ENCODE measurements at places on chromosomes 7 and 10.
A peak's percentile ranks its signal among the peaks of the same experiment; 100 is the strongest.

DNA sequence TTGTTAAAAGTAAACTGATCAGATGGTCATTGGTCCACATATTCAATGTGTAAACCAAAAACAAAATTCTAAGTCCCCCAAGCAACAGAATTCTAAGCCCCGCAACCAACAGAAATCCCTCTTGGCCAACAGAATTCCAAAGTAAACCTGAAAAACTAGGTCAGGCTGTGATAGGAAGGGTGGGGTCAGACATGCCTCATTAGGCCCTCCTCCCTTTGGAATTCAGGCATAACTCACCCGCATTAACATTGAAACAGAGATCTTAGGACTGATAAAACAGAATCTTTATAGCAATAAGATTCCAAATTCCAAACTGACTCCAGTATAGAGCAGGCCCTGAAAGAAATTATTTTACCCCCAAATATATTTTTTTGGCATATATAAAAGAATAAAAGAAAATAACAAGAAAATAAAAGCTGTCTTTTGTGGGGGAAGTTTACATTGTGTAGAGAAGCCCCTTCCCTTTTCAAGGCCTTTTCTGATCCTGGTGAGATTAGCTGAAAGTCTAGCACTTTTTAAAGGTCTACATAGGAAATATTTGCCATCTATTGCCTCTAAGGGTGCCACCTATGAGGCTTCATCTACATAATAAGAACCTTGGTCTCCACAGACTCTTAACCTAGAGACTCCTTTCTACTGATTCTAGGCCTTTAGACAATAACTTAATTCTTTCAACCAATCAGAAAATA, 30.5 kb downstream of the GNAT3 start:
- no peaks in the 10 kb centered on the region for H3K36me3 ChIP-seq
- H3K27me3 ChIP-seq, result no peaks in the 10 kb centered on the region
- H3K27ac ChIP-seq, result no peak overlapping the region
- no peak for DNase-seq

DNA sequence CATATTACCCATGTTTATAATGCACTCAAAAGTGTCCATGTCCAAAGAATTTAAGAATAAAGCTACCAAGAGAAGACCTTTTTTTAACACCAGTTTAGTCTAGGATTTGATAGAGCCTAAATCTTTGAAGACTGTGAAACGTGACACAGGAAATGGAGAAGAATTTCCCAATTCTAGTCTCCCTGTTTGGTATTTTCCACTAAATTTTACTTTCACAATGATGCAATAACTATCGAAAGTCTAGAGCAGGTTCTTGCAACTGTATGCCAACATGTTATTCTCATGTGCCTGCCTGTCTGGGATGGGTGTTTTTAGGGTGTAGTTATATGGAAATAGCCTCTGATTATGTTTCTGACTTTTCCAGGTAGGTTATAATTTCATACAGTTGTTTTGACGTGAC, 6.9 kb upstream of the MXI1 start:
- H3K27ac ChIP-seq, result no peak overlapping the region
- no peaks in the 10 kb centered on the region for H3K36me3 ChIP-seq
- DNase-seq, result no peak
- no peak overlapping the region for H3K4me3 ChIP-seq
- H3K27me3 ChIP-seq, result peaks cover 16% of the 10 kb centered on the region

- H3K36me3 ChIP-seq, result no peaks in the 10 kb centered on the region
- no peak for DNase-seq
- H3K4me1 ChIP-seq, result peaks cover 26% of the 10 kb centered on the region
- no peak overlapping the region for H3K4me3 ChIP-seq
- no peaks in the 10 kb centered on the region for H3K27me3 ChIP-seq
Observed at GRCh38 chr10:69813632-69814031, 11.9 kb downstream of the COL13A1 start.

DNA sequence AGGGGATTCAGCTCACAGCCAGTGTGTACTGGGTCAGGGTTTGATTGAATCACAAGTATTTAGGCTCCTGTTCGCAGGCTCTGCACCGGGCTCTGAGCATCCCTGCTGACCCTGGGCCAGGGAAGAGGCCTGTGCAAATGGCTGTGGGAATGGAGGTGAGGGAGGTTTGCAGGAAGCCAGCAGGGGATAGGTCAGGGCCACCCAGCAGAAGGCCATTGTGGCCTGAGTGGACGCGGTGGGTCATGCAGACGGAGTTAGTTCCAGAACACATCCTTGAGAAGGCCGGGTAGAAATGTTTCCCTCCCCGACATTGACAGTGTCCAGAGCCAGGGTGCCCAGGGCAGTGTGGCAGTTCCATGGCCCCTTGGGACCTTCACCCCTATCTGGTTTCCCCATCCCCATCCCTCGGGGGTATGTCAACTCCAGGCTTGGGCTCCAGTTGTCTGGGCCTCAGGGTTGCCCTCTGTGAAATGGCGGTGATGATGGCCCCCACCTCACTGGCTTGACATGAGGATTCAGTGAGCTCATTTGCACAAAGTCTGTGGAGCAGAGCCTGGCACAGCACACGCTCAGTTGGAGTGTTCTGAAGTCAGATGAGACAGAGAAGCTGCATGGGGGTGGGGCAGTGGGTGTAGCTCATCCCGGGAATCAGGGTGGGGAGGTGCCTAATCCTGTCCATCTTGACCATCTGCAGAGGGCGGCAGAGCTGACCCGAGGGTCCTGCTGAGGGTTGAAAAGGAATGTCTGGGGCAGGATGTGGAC, 107.6 kb downstream of the ADCY1 start:
- H3K27me3 ChIP-seq, result peaks cover 42% of the 10 kb centered on the region
- H3K27ac ChIP-seq, result no peak overlapping the region
- no peak for DNase-seq
- no peak overlapping the region for H3K4me3 ChIP-seq

- no peaks in the 10 kb centered on the region for H3K4me1 ChIP-seq
- no peak overlapping the region for H3K27ac ChIP-seq
- no peak overlapping the region for H3K4me3 ChIP-seq
- H3K27me3 ChIP-seq, result peaks cover 20% of the 10 kb centered on the region
- DNase-seq, result no peak
Observed at GRCh38 chr10:125513429-125514182, 169.4 kb downstream of the TEX36 start.

DNA sequence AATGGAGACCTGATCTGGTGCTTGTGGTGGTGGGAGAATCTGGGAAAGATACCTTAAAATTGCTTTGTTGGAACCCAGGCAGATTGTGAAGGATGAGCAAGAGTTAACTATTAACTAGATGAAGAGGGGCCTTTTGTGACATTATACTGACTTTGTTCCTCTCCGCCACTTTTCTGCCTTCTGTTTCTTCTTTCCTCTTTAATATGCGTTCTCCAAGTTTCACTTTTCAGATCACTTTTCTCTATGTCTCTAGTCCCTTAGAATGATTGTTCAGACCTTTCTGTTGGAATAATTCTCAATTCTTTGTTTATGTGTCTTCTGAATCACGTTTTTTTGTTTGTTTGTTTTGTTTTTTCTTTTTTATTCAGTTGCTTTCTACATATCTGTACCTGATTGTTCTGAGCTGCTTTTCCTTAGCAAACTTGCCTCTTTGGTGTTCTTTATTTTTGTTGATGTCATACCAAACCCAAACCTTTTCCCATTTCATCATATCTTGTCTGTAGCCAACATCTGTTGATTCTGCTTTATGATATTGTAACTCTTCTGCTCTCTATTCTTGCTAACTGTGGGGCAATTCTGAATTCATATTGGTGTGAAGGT, 2.8 kb downstream of the BMPR1A start:
- no peak for DNase-seq
- H3K36me3 ChIP-seq, result no peaks in the 10 kb centered on the region
- H3K4me1 ChIP-seq, result peaks cover 31% of the 10 kb centered on the region

DNA sequence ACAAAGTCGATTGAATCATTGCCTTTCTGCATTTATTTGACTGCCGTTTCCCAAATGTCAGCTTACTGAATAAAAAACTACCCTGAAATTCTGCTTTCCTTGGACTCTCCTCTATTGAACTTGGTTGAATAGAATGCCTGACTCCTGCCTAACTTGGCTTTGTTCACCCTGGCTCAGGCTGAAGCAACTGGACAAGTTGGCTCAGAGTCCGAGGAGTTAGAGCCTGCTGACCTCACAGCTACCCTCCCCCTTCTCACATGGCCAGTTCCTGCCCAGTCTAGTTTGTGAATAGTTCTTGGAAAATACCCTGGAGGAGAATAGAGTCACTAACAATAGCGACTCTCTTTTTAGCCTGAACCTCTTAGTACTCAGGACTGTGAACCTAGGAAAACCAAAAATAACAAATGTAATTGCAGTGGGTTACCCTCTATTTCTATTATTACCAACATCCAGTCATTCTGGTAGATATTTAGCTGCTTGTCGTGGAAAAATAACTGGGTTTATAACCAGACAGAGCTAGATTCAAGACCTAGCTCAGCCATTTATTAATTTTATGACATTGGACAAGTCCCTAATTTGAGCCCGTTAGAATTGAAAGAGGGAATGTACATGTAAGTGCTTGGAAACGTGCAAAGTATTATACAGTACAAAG, 17.3 kb upstream of the NRBF2 start:
- H3K27me3 ChIP-seq, result peaks cover 3% of the 10 kb centered on the region
- H3K27ac ChIP-seq, result no peak overlapping the region
- H3K4me1 ChIP-seq, result no peaks in the 10 kb centered on the region
- no peak for DNase-seq

GRCh38 chr7:121480058-121480457, 84.0 kb upstream of the FAM3C start:
- H3K4me3 ChIP-seq, result no peak overlapping the region
- H3K27me3 ChIP-seq, result no peaks in the 10 kb centered on the region
- H3K4me1 ChIP-seq, result no peaks in the 10 kb centered on the region
- no peak overlapping the region for H3K27ac ChIP-seq
- H3K36me3 ChIP-seq, result no peaks in the 10 kb centered on the region
- DNase-seq, result no peak

DNA sequence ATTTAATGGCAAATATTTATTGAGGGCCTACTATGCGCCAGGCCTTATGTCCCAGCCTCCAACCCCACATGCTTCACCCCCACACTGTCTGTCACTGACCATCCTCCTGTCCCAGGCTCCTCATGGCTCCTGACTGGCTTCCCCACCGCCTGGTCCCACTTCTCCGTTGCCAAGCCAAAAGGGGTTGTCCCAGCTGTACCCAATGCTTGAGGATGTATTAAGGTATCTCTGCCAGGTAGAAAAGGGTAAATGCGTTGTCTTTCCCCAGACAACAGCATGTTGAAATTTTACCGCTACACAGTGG, 168.8 kb upstream of the FRMD4A start:
- peak overlapping the region; percentile 88 for H3K27ac ChIP-seq
- no peak for DNase-seq
- no peaks in the 10 kb centered on the region for H3K36me3 ChIP-seq
- no peak overlapping the region for H3K4me3 ChIP-seq
- H3K27me3 ChIP-seq, result no peaks in the 10 kb centered on the region

GRCh38 chr7:73738220-73738611, 386 bp downstream of the ABHD11 start:
- peaks cover 5% of the 10 kb centered on the region for H3K4me1 ChIP-seq
- peak overlapping the region; percentile 76 for H3K27ac ChIP-seq
- H3K27me3 ChIP-seq, result no peaks in the 10 kb centered on the region
- no peaks in the 10 kb centered on the region for H3K36me3 ChIP-seq

DNA sequence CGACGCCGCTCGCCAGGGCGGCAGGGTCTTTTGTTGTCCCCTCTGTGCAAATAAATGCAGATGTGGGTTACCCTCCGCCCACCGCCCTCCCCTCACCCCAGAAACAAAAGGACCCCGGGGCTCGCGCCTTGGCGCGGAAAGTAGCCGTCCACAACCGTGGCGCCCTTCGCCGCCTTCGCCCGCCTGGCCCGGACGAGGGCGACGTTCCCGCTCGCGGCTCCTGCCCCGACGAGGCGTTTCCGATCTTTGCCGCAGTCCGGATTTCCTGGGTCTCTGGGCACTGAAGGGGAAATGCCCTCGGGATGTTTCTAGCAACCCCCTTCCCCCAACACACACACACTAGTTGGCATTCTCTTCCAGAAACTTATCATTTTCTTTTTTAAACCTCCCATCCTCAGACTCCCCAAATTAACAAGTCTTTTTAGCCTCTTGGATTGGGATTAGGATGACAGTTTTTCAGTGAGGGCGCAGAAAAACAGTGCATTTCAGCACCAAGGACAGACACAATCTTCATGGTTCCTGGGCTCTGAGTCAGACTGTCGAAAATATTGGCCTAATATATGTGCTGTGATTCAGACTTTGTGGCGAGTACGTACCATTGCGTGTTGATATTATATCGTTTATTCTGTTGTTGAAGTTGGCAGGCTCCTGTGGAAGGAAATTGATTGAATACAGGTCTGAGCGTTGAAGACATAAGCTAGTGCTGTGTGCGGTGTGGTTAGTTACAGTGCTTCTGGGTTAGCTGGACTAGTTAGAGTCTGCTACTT, 771 bp downstream of the PHYHIPL start:
- H3K27ac ChIP-seq, result no peak overlapping the region
- no peaks in the 10 kb centered on the region for H3K36me3 ChIP-seq
- H3K4me3 ChIP-seq, result no peak overlapping the region
- H3K27me3 ChIP-seq, result peaks cover 18% of the 10 kb centered on the region
- no peaks in the 10 kb centered on the region for H3K4me1 ChIP-seq
- DNase-seq, result no peak

GRCh38 chr7:26101361-26102151, 50.4 kb upstream of the NFE2L3 start:
- no peak for DNase-seq
- H3K36me3 ChIP-seq, result no peaks in the 10 kb centered on the region
- peak overlapping the region; percentile 93 for H3K27ac ChIP-seq
- peak overlapping the region; percentile 85 for H3K4me3 ChIP-seq

- peak overlapping the region; percentile 39 for H3K4me3 ChIP-seq
- no peaks in the 10 kb centered on the region for H3K36me3 ChIP-seq
- DNase-seq, result no peak
- no peak overlapping the region for H3K27ac ChIP-seq
- H3K4me1 ChIP-seq, result peaks cover 9% of the 10 kb centered on the region
Observed at GRCh38 chr7:37916017-37916672, 472 bp downstream of the SFRP4 start.

GRCh38 chr7:138276891-138277290, 183.2 kb upstream of the TRIM24 start:
- DNase-seq, result no peak
- no peaks in the 10 kb centered on the region for H3K36me3 ChIP-seq
- no peak overlapping the region for H3K4me3 ChIP-seq
- H3K27ac ChIP-seq, result no peak overlapping the region

- peaks cover 42% of the 10 kb centered on the region for H3K27me3 ChIP-seq
- no peak overlapping the region for H3K27ac ChIP-seq
- peaks cover 10% of the 10 kb centered on the region for H3K4me1 ChIP-seq
- peak overlapping the region; percentile 72 for H3K4me3 ChIP-seq
- no peaks in the 10 kb centered on the region for H3K36me3 ChIP-seq
Observed at GRCh38 chr10:28668363-28669226, 8.7 kb upstream of the BAMBI start.
